ENCODE measurements at places on chromosomes 1 and 21.

- no peak for DNase-seq
These were observed 180.7 kb downstream of the KAZN start for GRCh38 chr1:14778898-14779865.

GRCh38 chr1:192807211-192808162 lies 1.4 kb upstream of the RGS2 start:
- peak; percentile 71 for DNase-seq

DNA sequence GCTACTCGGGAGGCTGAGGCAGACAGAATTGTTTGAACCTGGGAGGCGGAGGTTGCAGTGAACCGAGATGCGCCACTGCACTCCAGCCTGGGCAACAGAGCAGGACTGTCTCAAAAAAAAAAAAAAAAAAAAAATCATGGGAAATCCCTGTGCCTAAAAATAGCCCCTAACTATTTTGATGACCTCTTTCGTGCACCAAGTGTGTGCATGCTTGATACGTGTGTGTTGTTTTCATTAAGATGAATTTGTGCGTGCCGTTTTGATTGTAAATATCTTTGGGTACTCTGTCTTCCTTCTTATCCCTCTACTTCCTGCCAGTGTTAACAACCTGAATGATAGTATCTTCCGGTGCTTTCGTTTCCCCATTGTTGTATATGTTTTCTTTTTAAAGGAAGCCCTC lies 9.8 kb downstream of the CACYBP start:
- DNase-seq, result no peak

- DNase-seq, result no peak
These were observed 156.9 kb downstream of the LRRC40 start for GRCh38 chr1:70048336-70049094.

DNA sequence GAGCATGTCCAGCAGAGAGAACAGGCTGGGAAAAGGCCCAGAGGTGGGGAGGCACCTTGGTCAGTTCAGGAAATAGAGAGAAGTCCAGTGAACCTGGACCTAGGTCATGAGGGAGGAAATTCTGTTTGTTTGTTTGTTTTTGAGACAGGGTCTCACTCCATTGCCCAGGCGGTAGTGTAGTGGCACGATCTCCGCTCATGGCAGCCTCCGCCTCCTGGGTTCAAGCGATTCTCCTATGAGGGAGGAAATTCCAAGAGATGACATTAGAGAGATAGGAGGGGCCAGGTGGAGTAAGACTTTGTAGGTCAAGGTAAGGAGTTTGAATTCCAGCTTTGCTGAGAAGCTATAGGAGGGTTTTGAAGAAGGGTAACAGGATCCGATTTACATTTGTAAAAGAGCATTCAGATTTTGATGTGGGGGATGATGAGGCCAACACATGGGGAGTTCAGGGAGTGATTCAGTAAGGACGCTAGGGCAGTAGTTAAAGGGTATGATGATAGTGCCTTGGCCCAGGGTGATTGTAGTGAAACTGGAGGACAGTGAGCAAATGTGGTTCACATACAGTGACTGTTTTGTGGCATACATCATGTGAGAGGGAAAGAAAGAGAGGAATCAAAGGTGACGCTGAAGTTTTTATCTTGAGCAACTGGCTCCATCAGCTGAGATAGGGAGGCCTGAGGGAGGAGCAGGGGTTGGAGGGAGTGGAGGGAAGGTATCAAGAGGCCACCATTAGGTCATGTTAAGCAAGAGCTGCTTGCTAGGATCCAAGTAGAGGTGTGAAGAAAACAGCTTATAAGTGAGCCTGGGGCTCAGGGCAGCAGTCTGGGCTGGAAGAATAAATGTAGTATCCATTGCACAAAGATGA lies 8.3 kb upstream of the TRABD2B start:
- no peak for DNase-seq

GRCh38 chr1:68812333-68812732 lies 315.5 kb upstream of the DEPDC1 start:
- no peak for DNase-seq

DNA sequence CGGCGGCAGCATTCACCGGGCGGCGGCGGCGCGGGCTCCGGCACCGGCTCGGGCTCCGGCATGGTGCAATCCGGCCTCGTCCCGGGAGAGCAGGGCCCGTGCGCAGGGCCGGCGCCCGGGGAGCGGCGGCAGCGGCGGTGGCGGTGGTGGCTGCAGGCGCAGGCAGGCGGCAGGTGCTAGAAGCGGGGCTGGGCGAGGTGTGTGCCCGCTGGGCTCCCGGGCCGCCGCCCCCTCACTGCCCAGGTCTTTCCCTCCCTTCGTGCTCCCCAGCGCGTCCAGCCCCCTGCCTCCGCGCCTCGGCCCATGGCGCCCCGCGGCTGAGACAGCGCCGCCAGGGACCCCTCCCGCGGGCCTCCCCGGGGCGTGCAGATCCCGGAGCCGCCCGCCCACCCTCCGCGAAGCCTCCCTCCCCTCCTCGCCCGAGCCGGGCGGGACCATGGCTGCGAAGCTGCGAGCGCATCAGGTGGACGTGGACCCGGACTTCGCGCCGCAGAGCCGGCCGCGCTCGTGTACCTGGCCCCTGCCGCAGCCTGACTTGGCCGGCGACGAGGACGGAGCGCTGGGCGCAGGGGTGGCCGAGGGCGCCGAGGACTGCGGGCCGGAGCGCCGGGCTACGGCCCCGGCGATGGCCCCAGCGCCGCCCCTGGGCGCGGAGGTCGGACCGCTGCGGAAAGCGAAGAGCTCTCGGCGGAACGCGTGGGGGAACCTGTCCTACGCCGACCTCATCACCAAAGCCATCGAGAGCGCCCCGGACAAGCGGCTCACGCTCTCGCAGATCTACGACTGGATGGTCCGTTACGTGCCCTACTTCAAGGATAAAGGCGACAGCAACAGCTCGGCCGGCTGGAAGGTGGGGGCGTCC lies 492 bp downstream of the FOXO6 start:
- DNase-seq, result no peak

- DNase-seq, result no peak
These were observed 10.1 kb downstream of the FAM131C start for GRCh38 chr1:16063226-16063829.
